Left ventricle myocardium superior (tissue), 1 donor: ENCODE measurements at places on chromosomes 3 and 15.

DNA sequence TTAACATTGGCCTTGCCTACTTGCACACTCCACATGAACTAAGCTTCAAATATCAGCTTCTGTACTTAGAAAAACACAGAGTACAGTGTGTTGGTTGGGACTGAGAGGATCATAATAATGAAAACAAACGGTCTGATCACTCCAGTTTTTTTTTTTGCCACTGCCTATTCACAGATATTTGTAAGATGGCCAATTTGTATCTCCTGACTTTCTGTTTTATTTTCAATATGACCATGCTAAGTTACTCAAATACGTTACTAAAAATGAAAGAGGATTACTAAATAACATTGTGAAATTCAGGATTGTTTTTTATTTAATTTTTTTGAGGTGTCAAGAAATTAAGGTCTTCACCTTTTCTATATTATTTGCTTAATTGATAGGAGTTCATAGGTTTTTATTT lies 595.1 kb downstream of the TUSC7 start:
- DNase-seq = no peak

DNA sequence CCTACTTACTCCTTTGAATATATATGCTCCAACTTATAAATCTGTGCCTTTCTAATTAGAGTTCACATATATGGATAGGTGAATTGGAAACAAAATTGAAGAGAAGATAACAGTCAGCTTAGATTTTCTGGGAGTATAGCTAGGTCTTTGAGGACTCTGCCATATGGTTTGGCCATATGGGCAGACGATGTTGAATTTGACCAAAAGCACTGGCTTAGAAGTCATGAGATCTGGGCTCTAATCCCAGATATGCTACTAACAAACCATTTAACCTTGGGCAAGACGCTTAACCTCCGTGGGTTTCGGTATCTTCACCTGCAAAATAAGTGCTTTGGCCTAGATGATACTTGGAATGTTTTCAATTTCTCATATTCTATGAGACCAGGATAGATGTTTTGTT lies 154.1 kb downstream of the LSAMP start:
- no peak for DNase-seq

GRCh38 chr3:4724051-4724629 lies 231.0 kb downstream of the ITPR1 start:
- DNase-seq = peak; percentile 55

DNA sequence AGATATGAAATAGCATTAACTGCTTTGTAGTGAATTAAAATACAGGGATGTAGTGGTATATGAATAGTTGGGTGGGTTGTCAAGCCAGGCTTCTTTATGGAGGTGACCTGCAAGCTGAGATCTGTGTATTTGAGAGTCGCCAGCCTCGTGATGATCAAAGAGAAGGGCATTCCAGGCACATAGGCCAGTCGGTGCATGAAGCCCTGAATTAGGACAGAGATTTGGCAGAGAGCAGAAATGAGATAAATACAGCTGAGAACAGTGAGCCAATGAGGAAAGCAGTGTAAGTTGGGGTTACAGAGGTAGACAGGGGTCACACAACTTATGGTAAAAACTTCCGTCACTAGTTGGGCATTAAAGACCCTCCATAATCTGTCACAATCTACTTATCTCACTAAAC lies 641.9 kb downstream of the OTOL1 start:
- peak; percentile 40 for DNase-seq

GRCh38 chr3:108073764-108074431 lies 16.9 kb downstream of the CD47 start:
- DNase-seq = no peak

GRCh38 chr3:58532794-58533220 lies 4.2 kb downstream of the ACOX2 start:
- DNase-seq = peak; percentile 83

DNA sequence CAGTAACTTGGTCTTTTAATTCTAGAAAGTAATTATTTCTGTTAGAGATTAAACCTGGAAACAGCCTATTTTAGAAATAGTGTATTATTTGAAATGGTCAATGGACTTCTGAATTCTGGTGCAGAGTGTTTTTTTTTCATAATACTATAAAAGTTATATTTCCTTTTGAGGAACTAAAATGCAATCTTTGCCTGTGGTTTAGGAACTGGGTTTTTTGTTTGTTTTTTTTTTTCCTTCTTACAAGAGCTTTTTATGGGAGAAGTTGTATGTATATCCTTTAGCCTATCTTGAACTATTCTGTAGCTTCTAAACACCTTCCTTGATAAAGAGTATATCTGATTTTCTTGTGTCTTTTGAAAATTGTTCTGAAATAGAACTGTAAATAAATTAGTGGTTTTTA lies 88.3 kb downstream of the ARIH1 start:
- DNase-seq = no peak

GRCh38 chr15:51193526-51193925 lies 98.8 kb upstream of the TNFAIP8L3 start:
- no peak for DNase-seq

- DNase-seq = no peak
These were observed 136.5 kb downstream of the ALCAM start for GRCh38 chr3:105503191-105503593.

- no peak for DNase-seq
These were observed 332.3 kb downstream of the FOXP1 start for GRCh38 chr3:71251156-71251775.

DNA sequence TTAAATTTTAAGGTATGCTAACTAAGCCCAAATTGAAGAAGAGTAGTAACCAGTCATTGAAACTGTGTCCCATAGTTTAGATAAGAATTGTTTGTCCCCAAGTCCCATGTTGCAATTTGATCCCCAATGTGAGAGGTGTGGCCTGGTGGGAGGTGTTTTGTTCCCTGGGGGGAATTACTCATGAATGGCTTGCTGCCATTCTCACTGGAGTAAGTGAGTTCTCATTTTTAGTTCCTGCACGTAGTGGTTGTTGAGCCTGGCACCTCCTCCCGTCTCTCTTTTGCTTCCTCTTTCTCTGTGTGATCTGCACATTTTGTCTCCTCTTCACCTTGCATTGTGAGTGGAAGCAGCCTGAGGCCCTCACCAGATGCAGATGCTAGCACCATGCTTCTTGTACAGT lies 1271.0 kb downstream of the NSUN3 start:
- DNase-seq = no peak

DNA sequence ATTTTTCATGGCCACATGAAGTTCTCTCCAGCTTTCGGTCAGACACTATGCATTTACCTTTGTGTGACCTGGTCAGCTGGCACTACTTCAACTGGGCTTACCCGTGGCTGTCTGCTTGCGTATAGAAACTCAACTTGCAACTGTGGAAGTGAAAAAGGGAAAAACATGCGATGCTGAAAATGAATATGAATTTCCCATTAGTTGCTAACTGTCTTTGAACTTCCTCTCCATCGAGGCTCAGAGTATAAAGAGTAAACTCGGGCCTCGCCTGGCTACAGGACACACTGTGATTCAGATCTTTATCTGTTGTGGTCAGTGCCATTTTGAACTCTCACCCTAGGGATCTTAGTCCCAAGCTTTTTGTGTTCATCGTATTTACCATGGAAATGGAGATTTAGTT lies 26.8 kb downstream of the NFKBIZ start:
- DNase-seq = no peak

GRCh38 chr15:74958908-74959585 lies 2.5 kb upstream of the RPP25 start:
- no peak for DNase-seq

DNA sequence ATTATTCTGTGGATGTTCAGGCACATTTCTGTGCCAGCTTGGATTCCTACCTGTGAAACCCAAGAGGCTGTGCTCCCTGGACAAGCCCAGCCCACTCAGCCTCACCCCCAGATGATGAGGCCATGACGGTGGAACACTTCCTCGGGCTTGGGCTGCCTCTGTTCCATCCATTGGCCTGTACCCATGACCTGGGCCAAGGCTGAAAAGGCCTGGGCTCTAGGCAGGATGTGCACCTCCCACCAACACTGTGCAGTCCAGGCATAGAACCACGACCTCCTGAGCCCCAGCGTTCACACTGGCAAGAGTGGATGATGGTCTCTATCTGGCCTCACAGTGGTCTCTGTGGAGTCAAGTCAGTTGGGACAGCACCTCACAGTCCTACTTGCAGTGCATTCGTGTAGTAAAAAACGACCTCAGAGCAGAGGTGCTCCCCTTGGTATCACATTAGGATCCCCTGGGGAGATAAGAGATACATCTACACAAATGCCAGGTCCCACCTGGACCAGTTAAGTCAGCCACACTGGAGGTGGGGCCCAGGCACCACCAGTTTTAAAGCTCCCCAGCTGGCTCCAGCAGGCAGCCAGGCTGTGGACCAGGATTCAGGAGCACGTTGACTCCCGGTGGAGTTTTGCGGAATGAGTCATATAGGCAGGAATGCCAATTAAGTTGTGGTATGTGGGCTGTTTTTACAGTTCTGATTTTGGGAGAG lies 39.0 kb upstream of the IGF1R start:
- DNase-seq = no peak

- no peak for DNase-seq
These were observed 21.3 kb upstream of the PLCH1 start for GRCh38 chr3:155766206-155766605.

DNA sequence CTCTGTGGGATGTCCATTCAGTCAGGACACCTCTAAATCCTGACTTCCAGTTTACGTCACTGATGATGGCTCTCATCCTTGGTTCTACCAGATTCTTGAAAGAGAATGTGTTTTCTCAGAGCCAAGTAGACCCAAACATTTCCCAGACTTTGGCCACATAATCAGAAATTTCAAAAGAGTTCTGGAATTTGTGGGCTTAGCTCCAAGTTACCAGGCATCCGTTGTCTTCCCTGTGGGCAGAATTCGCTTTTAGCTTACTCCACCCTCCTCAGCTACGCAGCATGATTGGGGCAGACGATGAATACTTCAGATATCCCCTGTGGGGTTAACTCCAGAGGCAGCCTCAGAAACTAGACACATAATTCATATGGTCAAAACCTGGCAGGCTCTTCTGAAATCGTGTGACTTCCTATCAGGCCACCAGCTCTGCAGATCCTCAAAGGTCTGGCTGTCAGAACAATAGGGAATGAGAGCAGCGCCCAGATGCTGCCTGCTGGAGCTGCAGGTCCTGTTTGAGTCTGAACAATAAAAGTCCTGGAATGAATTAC lies 30.6 kb downstream of the CRTC3 start:
- peak; percentile 72 for DNase-seq

GRCh38 chr15:97482521-97482920 lies 478.0 kb upstream of the ARRDC4 start:
- no peak for DNase-seq

DNA sequence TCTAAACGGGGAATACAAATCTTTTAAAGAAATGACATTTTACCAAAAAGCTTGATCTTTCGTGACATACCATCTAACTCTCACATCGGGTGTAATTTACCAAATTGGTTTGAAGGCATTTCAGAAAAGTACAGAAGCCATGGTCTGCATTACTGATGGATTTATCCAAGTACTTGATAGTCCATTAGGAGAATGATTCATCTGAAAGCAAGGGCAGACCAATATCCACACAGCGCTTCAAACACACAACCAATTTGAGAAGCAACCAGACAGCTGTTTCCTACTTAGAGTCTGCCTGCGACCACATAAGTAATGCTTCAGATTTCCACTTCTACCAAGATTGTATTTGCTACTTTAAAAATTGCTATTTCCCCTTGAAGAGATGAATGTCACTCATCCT lies 697.6 kb upstream of the ALCAM start:
- DNase-seq = no peak

DNA sequence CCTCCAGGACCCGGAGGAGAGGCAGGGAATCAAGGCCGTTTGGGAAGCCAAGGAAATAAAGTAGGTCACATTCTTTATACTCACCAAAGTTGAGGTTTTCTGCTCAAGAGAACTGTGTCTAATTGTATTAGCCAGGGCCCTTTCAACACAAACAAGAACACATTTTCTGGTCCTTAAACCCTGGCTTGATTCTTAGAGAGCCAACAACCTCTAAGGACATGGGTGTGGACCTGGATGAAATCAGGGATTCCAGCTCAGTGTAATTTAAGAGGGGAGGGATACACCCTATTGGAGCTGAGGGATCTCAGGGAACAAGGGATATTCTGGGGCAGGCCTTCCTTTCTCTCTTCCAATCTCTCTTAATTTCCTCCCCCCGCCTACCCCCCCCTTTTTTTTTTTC lies 104.8 kb downstream of the COL6A6 start:
- no peak for DNase-seq

DNA sequence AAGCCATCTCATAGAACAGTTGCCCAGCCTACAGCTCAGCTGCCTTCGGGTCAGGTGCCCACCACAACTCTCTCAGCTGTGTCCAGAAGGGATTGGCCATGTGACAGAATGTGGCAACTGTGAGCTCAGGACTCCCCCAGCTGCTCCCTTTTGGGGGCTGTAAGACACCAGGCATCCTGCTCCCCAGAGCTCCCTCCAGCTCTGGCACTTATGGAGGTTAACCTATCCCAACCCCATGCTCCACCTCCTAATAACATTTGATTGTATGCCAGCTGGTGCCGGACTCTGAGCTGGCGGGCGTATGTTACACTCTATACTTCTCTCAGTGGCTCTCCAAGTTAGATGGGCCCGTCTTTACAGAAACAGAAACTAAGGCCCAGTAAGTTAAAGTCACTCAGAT lies 222.8 kb downstream of the FAM43A start:
- DNase-seq = no peak

DNA sequence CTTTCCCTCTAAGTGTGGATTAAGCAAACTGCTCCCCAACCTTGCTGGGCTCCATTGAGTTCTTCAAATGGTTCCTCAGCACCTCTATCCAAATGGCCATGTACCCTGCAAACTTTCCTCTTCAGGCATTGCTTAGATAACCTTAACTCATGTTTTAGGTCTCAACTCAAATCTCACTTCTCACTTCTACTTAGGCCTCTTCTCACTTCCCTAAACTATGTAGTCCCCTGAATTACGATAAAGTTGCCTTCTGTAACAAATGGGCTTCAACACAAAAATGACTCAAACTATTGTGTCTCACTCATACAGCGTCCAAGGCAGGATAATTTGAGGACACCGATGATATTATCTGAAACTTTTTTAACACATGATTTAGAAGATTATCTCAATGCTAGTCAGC lies 62.4 kb upstream of the STAC start:
- DNase-seq = no peak

- DNase-seq = no peak
These were observed 66.2 kb downstream of the MITF start for GRCh38 chr3:69805491-69805890.

GRCh38 chr15:66284271-66284670 lies 9.1 kb upstream of the DIS3L start:
- DNase-seq = no peak

DNA sequence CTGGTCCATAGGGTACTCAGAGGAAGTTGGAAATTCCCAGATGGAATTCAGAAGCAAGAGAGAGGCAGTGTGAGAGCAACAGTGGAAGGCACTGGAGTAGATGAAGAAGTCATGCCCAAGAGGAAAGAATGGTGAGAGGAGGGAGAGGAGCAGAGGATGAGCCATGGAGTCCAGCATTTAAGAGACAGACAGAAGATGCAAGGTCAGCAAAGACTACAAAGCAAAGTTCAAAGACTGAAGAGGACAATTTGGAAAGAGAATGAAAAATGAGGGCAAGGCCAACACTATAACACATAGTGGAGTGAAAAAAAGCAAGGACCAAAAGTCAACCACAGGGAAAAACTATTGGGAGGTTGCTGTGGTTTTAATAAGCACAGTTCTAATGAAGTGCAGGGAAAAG lies 178.7 kb downstream of the SSR3 start:
- no peak for DNase-seq
